Activated naive CD8-positive, alpha-beta T cell treated with anti-CD3 and anti-CD28 coated beads, Interleukin-2, amount 50 U/mL, for 24 hours (primary cell): ENCODE measurements at places on chromosomes 11 and 22.

DNA sequence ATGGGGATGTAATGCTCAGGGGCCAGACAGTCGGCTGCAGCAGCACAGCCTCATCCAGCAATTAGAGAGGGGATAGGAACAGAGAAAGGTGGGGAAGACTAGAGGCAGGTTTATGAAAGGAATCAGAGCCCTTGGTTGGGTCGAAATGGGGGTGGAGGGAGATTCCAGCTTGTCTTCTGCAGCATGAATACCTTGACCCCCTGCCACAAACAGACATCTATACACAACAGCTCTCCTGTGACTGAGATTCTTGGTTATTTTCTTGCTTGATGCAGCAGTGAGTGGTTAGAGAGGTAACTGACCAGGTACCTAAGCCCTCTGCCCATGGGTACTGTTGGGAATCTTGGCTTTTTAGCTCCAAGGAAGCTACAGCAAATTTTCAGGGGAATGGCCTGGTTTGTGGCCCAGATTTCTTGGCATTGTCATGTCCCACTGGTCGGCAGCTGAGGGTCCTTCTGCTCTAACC lies at the start of gene TRIM49D1:
Gene TRIM49D1, minus strand, starts transcription at position 51 of the 466 bp plus-strand sequence. CDS start 4,535 bp downstream, outside the sequence.
- DNase-seq = no peak

- no peak for DNase-seq
These were observed 547 bp downstream of the TUBA8 start for GRCh38 chr22:18110954-18111758.

DNA sequence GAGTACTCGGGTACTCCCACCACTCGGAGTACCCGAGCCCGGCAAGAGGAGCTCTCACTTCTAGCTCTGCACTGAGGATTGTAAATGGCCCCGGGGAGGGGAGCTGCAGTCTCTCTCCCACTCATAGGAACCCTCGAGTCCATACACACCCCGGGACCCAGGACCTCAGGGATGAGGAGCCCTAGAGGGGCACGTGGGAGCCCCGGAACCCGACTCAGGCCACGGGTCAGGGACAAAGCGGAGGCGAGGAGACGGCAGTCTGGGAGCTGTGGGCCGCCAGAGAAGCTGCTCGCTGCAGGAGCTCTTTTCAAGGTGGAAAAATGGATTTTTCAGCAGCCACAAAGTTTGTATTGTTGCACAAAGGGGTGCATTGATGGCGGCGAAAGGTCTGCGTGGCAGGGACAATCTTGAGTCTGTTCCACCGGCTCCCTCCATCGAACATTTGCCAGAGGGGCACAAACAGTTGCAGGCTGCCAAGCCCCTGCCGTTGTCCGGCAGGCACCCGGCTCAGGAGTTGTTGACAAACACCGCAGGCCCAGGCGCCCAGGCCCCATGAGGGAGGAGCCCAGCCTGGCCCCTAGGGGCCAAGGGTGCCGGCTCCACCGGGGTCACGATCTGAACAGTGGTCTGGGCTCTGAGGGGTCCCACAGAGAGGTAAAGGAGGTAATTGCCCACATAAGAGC lies 5.7 kb upstream of the FLI1 start:
- no peak for DNase-seq

- DNase-seq = no peak
These were observed 16.1 kb downstream of the RRAS2 start for GRCh38 chr11:14342906-14343305.

DNA sequence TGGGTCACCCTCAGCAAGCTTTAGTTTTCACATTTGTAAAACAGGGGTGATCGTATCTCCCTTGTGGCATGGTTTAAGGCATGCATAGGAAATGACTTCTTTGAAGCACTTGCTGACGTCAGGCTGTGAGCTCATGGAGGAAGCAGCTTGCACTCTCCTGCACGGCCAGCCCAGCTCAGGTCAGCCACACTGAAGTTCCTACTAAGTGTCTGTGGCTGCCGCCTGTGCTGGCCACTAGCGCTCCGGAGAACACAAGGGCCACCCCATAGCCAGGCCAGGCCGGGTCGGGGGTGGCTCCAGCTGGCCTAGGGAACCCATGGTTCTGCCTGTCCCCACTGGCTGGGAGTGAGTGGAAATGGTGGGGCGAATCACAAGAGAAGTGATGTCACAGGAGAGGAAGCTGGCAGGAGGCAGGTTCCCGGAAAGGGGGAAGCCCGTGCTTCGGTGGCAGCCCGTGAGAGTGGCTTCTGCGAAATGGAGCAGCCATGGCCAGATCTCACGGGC lies 28.2 kb downstream of the KCTD17 start:
- peak; percentile 80 for DNase-seq

- DNase-seq = no peak
These were observed 25.1 kb upstream of the PAMR1 start for GRCh38 chr11:35550374-35551036.

DNA sequence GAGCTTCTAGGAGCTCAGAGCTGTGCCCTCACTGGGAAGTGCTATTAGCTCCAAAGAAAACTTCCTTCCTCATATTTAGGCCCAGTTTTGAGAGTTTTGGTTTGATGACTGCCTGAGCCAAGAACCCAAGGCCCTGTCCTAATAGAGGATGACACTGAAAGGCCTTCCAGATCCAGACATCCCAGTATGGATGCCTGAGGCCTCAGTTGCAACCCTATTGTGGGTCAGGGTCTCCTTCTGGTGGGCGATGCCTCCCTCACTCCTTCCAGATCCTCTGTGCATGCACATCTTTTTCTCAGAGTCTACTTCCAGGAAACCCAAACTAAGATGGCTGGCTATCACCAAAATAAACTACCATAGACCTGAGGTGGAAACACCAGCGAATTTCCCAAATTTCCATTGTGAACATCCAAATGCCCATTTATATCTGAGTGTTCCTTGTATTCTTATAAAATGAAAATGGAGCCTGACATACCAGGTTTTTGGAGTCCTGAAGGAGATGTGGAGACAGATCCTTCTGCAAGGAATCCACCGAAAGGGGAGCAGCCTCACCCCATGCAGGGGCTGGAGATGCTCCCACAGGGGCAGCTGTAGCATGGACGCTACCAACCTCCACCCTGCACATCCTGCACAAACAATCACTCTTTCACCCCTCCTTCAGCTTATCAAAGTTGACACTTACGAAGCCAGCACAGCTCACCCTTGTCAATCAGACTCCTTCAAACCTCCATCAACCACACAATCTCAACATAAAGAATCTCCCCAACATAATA lies 61.1 kb downstream of the GGTLC2 start:
- DNase-seq = no peak
